ENCODE measurements at places on chromosomes 11 and 22.

DNA sequence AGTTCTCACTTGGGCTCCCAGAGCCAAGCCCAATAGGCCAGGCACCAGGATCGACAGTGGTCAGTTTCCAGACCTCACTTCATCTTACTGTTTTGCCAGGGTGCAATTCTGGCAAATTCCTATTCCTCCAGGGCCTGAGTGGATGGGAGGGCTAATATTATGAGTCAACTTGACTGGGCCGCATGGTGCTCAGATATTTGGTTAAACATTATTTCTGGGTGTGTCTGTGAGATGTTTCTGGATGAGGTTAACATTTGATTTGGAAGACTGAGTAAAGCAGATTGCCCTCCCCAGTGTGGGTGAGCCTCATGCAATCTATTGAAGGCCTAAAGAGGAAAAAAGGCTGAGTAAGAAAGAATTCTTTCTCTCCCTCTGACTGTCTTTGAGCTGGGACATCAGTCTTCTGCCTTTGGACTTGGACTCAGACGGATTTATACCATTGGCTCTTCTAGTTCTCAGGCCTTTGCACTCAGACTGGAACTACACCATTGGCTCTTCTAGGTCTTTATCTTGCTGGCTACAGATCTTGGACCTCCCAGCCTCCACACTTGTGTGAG is 132.9 kb upstream of the ZBED5 start:
- DNase-seq, result no peak

- DNase-seq, result no peak
Measured at GRCh38 chr11:131858505-131858904, 488.1 kb downstream of the NTM start.

- no peak for DNase-seq
Measured at GRCh38 chr11:133082453-133082781, 449.9 kb downstream of the OPCML start.

- peak; percentile 43 for DNase-seq
Measured at GRCh38 chr11:66326261-66327111, 9.6 kb upstream of the CD248 start.

DNA sequence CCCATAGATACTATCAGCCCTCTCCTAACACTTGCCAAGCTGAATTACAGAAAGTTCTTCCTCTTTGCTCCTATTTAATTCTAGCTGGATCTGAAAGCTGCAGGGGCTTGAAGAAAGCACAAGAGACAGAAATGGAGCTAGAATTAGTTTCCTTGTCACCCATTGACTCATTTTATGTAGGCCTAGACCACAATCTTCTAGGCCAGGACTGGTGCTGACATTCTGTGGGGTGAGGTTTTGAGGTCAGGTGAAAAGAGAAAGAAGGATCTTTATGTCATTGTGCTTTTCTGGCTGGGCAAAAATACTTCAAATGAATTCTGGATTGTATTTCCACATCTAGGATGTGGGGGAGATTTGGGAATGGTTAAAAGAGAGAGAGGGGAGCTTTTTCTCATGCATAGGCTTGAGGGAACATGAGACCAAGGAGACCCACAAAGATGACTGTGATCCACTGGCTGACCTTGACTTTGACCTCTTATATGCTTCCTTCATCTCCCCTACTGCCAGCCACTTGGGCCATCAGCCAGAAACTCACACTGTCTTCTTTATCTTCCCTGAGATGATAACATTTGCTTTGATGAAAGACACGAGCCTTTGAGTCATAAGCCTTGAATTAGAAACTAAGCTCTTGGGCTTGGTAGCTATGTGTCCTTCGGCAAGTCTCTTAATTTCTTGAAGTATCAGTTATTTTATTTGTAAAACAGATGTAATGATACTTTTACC is 274.9 kb upstream of the CADM1 start:
- no peak for DNase-seq

DNA sequence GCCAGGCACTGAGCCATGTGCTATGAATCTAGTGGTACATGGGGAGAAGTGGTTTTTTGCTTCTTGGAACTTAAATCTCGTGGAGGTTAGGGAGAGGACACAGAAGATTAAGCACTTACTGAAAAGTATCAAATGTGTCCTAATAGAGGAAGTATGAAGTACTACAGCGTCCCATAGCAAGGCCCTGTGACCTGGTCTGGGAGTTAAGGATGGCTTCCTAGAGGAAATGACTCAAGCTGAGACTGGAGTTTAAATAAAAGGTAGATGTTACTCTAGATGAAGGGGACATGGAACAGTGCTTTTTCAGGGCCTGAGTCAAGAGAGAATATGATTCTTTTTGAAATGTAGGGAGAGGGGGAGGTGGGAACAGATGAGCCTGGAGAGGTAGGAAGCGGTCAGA is 202.9 kb downstream of the GRIK4 start:
- no peak for DNase-seq

- no peak for DNase-seq
Measured at GRCh38 chr11:17978553-17979287, 34.1 kb downstream of the SERGEF start.

DNA sequence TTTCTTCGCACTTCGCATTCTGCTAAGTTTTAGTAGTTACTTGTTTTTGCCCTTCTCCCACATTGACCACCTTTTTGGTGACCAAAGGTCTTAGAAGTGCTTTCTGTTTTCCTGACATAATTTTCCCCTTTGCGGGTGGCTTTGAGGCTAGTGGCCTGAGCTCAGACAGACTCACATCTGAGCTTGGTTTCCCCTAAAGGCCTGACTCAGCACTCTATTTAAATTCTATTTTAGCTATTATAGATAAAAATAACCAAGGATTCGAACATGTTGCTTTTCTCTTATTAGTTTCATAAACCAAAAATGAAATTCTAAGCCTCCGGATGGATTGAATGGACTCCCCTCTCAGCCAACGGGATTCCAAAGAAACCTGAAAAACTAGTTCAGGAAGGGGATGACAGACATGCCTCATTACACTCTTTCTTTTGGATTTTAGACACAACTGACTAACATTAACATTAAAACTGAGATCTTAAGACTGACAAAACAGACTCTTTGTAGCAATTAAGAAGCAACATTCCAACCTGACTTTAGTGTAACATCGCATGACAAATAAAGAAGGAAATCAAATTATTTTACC is 258.5 kb downstream of the LUZP2 start:
- no peak for DNase-seq

- DNase-seq, result no peak
Measured at GRCh38 chr22:30860176-30861105, 108.1 kb downstream of the MORC2 start.

- no peak for DNase-seq
Measured at GRCh38 chr11:113615098-113615497, 91.0 kb downstream of the TMPRSS5 start.

- no peak for DNase-seq
Measured at GRCh38 chr11:94958121-94958696, 15.1 kb downstream of the CWC15 start.

GRCh38 chr11:95229199-95229992 is 1.6 kb downstream of the SESN3 start:
- no peak for DNase-seq

GRCh38 chr22:19178657-19179496 is at the start of gene SLC25A1:
Gene SLC25A1, minus strand, starts transcription at chr22:19178736. Its CDS starts 63 bp downstream, at chr22:19178673.
- DNase-seq, result peak; percentile 85

- DNase-seq, result no peak
Measured at GRCh38 chr11:15499674-15500073, 385.0 kb downstream of the INSC start.

DNA sequence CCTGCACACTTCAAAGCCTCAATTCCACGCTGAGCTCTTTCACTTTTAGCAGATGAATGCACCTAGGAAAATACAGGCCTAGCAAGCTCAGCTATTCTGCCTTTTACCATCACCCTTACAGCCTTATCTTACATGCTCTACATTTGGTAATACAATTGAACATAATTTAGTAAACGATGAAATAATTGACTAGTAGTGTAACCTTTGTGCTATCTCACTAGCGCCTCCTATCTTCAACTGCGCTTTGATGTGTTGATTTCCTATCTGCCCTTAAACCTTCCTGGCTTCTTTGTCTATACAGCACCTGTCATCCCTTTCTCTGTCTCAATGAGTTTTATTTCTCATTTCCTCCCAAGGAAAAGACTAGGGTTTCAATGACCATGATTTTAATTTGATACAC is 149.7 kb downstream of the LRRC4C start:
- DNase-seq, result no peak

GRCh38 chr11:57336111-57336666 is 497 bp upstream of the SSRP1 start:
- no peak for DNase-seq

All from CD8-positive, alpha-beta T cell (primary cell).